NCI-H1436 (cell line): ENCODE measurements at places on chromosomes 1 and 21.

- DNase-seq, result no peak
These were observed 20.4 kb downstream of the RPE65 start for GRCh38 chr1:68429233-68429808.

DNA sequence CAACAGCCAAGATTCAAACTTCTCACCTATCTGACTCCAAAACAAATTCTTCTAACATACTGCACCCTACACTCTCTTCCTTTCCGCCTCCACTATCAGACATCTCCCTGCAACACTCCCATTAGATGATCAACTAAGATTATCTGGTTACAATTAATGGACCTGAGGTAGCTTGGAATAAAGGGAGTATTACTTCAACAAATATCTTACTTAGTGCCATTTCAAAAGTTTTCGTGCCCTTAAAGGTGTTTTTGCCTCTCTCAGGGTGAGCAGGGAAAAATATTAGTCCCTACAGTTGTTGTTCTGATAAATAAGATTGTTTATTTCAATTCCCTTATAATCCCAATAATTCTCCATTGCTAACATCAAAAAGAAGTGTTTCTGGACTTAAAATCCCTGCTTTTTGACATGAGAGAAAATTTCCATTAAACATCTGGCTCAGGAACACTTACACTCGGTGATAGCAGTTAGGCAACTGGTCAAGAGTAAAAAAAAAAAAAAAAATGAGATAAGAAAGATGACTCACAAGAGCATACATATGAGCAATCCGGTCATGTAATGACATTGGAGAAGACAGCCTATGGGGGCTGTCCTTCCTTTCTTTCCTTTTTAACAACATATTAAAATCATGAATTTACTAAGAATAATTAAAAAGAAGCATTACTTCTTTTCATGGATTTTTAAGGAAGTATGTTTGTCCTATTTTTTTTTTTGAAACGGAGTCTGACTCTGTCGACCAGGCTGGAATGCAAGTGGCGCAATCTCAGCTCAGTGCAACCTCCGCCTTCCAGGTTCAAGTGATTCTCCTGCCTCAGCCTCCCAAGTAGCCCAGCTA lies 7.6 kb downstream of the RSBN1 start:
- no peak for DNase-seq

DNA sequence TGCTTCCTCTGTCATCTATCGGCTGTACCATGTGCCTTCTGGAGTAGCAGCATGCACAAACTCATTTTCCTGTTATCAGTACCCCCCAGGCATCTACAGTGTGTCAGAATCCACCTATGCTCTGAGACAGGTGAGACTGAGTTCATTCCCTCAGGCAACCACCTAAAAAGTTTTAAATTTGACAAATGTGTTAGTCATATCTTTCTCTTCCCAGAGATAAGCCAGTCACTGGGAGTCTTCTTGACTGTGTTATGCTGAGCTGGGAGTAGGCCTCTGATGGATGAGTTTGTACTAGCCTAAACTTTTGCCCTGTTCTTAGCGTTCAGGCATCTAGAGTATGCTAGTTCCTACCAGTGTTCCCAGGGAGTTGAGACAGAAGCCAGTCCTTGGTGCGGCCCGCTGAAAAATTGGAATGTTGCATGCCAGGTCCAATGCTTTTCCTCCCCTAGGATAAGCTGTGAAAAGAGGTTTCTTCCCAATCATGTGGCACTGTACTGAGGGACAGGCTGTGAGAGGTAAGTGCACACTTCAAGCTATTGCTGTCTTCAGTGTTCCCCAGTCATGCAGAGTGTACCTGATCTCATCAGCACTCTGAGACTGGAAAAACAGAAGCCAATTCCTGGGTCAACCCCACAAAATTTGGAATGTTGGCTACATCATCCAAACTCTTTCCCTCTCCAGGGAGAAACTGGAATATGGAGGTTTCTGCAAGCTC lies 1202.3 kb downstream of the NCAM2 start:
- DNase-seq, result no peak

DNA sequence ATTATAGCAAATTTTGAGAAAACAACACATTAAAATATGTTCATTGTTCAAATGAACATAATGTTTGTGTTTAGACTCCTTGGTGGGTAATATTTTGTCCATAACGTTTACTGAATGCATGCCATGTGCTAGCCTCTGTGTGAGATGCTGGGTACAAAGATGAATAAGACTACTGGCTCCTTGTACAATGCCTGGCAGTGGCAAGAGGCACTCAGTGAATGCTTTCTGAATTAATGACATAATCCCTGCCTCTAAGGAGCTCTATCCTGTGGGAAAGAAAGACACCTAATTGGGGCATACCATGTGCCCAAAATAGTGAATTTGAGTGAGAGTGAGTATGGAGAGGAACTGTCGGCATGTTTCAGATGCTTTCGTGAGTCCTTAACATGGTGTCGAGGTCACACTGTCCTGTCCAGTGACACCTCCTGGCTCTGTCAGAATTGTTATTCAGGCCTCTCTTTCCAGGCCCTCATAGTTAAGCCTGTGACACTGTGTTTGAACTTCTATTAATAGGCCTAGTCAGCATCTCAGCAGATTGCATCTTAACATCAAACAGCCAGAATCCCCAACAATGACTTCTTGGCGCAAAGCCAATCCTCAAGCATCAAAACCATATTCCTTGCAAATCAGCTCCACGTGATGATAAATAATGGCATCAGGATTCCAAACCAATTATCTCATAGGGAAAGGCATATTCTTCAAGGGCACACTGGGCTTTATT lies 32.8 kb upstream of the S1PR1 start:
- DNase-seq, result peak; percentile 4
